ENCODE measurements at places on chromosomes 7 and 10. TPM values are rescaled to one million over a fixed set of nuclear protein-coding genes. Genes with fewer than 3 reads are reported as not detected.

DNA sequence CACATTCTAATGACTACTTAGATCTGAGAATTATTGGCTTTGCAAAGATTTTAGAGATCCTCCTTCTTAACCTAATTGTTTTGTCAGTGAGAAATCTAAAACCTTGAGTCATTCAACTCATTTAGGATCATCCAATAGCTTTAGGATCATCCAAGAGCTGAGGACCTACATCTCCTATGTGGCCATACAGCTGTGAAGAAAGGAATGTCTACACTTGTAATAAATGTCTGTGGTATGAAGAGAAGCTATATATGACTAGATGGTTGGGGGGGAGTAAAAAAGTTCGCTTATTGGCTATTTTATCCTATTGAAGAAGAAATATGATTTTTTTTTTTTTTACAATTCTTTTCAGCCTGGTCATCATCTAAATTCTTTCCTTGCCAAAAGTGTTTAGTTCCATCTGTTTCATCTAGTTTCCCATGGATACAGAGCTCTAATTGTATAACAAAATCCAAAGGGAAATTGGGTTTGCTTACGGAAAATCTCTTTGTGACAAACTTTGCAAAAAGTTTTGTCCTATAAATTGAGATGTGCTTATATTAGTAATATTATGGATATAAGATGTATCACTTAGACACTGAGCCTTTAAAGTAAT, 196.7 kb downstream of the PRKG1 start:
- no peak for DNase-seq
- no peaks in the 10 kb centered on the region for H3K36me3 ChIP-seq
- H3K4me3 ChIP-seq: no peak overlapping the region
- no peaks in the 10 kb centered on the region for H3K4me1 ChIP-seq

GRCh38 chr7:127888411-127888810, 142.8 kb downstream of the LRRC4 start:
- no peaks in the 10 kb centered on the region for H3K36me3 ChIP-seq
- peaks cover 6% of the 10 kb centered on the region for H3K4me1 ChIP-seq
- H3K4me3 ChIP-seq: no peak overlapping the region
- H3K27me3 ChIP-seq: no peaks in the 10 kb centered on the region

SSC4D gene
- polyA plus RNA-seq: 0.73 TPM

DNA sequence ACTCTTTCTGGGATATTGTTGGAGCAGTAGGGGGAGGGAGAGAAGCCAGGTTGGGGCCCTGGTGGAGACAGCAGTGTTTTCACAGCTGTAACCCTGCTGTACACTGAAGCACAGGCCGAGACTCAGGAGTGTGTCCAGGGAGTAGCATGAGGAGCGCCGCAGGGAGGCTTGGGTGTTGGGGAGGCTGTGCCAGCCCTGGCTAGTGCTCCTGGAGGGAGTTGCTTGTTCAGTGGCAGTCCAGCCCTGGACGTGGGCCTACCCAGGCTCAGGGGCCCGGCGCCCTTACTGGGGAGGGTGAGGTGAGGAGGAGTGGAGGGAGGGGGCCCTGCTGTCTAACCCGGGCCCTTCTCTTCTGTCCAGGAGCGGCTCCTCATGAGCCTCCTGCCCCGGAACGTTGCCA, 35.9 kb downstream of the ADCY1 start:
- no peak overlapping the region for H3K4me3 ChIP-seq
- H3K27me3 ChIP-seq: no peaks in the 10 kb centered on the region
- H3K36me3 ChIP-seq: no peaks in the 10 kb centered on the region
- DNase-seq: no peak
- no peak overlapping the region for H3K27ac ChIP-seq

HTR7 gene
- 0.13 TPM for polyA plus RNA-seq

DNA sequence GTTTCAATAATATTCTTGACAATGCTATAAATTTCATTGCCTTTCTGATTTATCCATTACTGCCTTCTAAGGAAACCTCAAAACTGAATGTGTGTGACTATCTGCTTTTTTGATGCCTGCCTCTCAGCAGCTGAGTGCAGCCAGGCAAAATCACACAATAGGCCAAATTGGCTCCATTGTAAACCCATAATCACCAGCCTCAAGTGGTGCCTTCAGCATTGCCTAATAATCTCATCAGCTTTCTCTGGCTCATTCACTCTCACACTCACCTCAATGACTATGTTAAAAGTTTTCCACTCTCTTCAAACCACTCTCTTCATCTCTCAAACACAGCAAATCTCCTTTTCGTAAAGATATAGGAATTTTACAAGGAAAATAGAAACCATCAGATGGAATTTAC, 182.5 kb upstream of the COL1A2 start:
- H3K36me3 ChIP-seq: no peaks in the 10 kb centered on the region
- H3K27ac ChIP-seq: no peak overlapping the region
- DNase-seq: no peak
- no peaks in the 10 kb centered on the region for H3K4me1 ChIP-seq
- H3K27me3 ChIP-seq: no peaks in the 10 kb centered on the region

GHITM gene
- polyA plus RNA-seq: 190 TPM

Data from ovary (tissue), 10 donors.